ENCODE measurements at places on chromosomes 16 and 17.

DNA sequence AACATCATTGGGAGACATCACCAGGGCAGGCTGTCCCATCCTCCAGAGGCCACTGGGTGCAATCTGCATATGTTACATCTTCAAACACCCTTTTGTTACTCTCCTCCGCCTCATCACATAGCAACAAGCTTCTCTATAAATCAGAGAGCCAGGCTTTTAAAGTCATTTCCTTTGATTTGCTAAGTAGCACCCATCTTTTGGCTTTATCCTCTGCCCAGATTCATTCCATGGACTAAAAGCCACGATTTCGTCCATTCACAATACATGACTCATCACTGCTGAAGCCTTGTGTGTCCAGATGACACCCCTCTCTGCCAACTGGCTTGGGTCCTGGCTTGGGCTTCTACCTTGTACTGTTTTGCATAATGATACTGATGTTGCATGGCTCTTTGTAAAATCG is 2.0 kb upstream of the KRT38 start:
- no peak for DNase-seq
- no peak overlapping the region for H3K27ac ChIP-seq
- H3K4me3 ChIP-seq = no peak overlapping the region

DNA sequence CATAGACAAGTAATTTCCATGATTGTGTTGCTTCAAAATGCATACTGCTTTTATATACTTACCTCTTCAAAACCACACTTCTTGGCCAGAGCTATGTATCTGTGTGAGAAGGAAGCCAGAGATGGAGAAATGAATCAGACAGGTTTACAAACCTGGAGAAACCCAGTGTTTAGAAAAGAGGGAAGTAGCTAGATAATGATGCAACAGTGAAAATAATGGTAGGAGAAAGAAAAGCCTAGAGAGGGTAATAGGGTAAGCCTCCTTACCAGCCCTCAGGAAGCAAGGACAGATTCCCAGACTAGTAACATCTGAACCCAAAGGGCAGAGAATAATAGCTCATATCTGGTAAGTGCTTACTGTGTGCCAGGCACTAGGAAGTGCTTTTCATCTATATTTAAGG is 250.3 kb upstream of the CDH11 start:
- H3K36me3 ChIP-seq = no peaks in the 10 kb centered on the region
- no peaks in the 10 kb centered on the region for H3K4me1 ChIP-seq
- no peaks in the 10 kb centered on the region for H3K27me3 ChIP-seq
- no peak overlapping the region for H3K27ac ChIP-seq
- H3K4me3 ChIP-seq = no peak overlapping the region
- no peak for DNase-seq

DNA sequence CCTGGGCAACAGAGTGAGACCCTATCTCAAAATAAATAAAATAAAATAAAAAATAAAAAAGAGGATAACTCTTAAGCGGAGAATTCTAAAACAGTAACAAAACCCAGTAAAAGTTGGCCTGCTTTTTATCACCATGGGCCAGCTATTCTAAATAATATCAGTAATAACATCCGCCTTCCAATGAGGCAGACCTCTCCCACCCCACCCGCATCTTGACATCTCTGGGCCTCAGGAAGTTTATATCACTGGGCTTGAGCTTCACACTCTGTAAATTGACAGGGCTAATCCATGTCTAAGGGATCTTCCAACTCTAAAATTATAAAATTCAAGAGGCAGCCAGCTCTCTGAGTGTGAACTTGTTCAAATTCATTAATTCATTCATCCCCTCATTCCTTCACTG is 82.9 kb upstream of the MTMR4 start:
- no peak overlapping the region for H3K27ac ChIP-seq
- H3K4me3 ChIP-seq = no peak overlapping the region
- H3K36me3 ChIP-seq = no peaks in the 10 kb centered on the region
- no peaks in the 10 kb centered on the region for H3K4me1 ChIP-seq

DNA sequence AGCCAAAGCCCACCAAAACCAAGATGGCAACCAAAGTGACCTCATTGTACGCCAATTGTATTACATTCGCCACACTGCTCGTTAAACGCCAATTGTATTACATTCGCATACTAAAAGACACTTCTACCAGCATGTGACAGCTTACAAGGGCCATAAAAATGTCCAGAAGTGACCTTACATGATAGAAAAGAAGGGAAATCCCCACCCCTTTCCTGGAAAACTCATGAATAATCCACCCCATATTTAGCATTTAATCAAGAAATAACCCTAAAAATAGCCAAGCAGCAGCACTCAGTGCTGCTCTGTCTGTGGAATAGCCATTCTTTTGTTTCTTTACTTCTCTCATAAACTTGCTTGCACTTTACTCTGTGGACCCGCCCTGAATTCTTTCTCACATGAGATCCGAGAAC is 25.7 kb downstream of the PSMD7 start:
- H3K4me1 ChIP-seq = no peaks in the 10 kb centered on the region
- H3K36me3 ChIP-seq = peaks cover 5% of the 10 kb centered on the region
- no peak overlapping the region for H3K4me3 ChIP-seq
- H3K27ac ChIP-seq = peak overlapping the region; percentile 5

- H3K27me3 ChIP-seq = no peaks in the 10 kb centered on the region
- no peaks in the 10 kb centered on the region for H3K36me3 ChIP-seq
Measured at GRCh38 chr17:81020767-81021497, 14.0 kb upstream of the BAIAP2 start.

GRCh38 chr16:88977812-88978607 is 1.0 kb upstream of the CBFA2T3 start:
- H3K27ac ChIP-seq = no peak overlapping the region
- no peaks in the 10 kb centered on the region for H3K4me1 ChIP-seq
- H3K36me3 ChIP-seq = no peaks in the 10 kb centered on the region
- no peak for DNase-seq
- no peak overlapping the region for H3K4me3 ChIP-seq
- no peaks in the 10 kb centered on the region for H3K27me3 ChIP-seq

- H3K27me3 ChIP-seq = no peaks in the 10 kb centered on the region
- peaks cover 50% of the 10 kb centered on the region for H3K4me1 ChIP-seq
- H3K36me3 ChIP-seq = no peaks in the 10 kb centered on the region
- DNase-seq = peak; percentile 60
- peak overlapping the region; percentile 36 for H3K4me3 ChIP-seq
Measured at GRCh38 chr17:50148226-50149090, 2.0 kb downstream of the PPP1R9B start.

- no peaks in the 10 kb centered on the region for H3K36me3 ChIP-seq
- H3K27ac ChIP-seq = no peak overlapping the region
- H3K27me3 ChIP-seq = no peaks in the 10 kb centered on the region
- DNase-seq = no peak
- H3K4me3 ChIP-seq = no peak overlapping the region
- H3K4me1 ChIP-seq = no peaks in the 10 kb centered on the region
Measured at GRCh38 chr16:35516971-35517370, 2057.6 kb downstream of the TP53TG3F start.

DNA sequence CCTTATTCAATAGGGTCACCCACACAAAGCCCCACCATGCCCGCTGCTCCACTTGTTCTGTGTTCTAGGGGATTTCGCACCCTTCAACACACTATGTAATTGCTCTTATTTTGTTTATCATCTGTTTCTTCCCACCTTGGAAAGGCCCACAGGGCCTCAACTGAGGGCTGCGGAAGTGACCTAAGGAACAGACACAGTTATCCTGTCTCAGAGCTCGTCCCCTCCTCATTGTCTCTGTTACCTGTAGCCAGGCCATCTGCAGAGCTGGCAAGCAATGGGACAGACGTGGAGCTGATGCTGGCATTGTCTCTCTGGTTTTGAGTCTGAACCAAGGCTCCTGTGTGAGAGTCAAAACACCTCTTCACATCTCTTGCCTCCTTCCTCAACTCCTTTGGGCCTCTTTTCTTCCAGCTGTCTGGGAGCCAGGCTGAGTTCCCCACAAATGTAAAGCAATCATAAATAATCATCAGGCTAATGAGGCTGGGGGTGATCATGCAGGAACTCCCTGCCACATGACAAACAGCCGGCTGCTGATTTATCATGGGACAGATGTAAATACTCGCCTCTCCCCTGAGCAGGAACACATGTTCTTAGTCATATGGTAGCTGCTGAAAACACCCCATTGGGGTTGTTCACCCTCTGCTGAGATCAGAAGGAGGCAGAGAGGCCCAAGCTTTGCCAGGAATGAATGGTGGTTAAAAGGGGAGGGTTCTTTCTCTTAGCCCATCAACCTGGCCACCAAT is 71.9 kb downstream of the AXIN2 start:
- no peaks in the 10 kb centered on the region for H3K4me1 ChIP-seq
- no peak overlapping the region for H3K4me3 ChIP-seq
- H3K27ac ChIP-seq = no peak overlapping the region
- no peaks in the 10 kb centered on the region for H3K36me3 ChIP-seq
- H3K27me3 ChIP-seq = no peaks in the 10 kb centered on the region

Data from kidney (tissue), 22 donors.